ENCODE measurements at places on chromosomes 6 and 20. TPM values are rescaled to one million over a fixed set of nuclear protein-coding genes. Genes with fewer than 3 reads are reported as not detected.
A peak's percentile ranks its signal among the peaks of the same experiment; 100 is the strongest.

Gene CST2
- polyA plus RNA-seq, result not detected

Gene SCAF8
- polyA plus RNA-seq, result 67.4 TPM

Gene MYCT1
- polyA plus RNA-seq, result 16.3 TPM

Gene HLA-DQA2
- polyA plus RNA-seq, result 0.38 TPM

Gene PHACTR2
- 33.5 TPM for polyA plus RNA-seq

DNA sequence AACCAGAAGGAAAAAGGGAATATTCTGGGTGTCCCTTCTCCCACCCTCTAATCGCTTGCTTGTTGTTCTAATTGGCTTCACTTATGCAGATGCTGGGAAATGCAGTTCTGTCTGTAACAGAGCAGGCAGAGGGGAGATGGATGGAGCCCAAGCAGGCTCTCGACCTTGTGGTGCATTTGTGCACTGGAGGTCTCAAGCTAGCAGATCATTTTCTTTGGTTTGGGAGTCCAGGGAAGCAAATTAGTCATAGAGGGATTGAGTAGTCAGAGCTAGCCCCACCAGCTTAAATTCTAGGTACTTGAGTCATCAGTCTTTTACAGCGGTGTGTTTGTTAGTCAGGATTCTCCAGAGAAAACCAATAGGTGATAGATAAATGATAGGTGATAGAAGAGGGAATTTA lies 234.7 kb upstream of the ECI2 start:
- no peak for DNase-seq

GRCh38 chr6:106475284-106475683 lies 114.8 kb downstream of the CRYBG1 start:
- DNase-seq, result no peak

DNA sequence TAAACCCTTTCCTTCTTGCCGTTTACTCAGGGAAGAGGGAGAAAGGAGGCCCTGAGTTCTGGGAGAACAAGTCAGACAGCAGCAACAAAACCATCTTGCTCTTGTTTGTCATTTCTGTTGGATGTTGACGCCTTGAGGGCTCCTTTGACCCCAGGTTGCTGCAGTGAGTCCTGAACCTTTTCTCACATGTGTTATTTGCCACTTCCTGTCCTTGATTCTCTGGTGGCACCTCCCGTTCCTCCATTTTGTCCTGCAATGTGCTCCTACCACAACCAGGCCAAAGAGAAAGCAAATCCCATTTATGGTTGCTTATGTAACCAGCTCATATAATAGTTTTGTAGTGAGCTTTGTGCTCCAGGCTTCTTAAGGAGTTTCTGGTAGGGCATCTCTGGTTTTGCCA lies 66.6 kb upstream of the ADGRF4 start:
- no peak for DNase-seq

- DNase-seq, result peak; percentile 10
These were observed 63.2 kb downstream of the OLIG3 start for GRCh38 chr6:137430954-137431353.

DNA sequence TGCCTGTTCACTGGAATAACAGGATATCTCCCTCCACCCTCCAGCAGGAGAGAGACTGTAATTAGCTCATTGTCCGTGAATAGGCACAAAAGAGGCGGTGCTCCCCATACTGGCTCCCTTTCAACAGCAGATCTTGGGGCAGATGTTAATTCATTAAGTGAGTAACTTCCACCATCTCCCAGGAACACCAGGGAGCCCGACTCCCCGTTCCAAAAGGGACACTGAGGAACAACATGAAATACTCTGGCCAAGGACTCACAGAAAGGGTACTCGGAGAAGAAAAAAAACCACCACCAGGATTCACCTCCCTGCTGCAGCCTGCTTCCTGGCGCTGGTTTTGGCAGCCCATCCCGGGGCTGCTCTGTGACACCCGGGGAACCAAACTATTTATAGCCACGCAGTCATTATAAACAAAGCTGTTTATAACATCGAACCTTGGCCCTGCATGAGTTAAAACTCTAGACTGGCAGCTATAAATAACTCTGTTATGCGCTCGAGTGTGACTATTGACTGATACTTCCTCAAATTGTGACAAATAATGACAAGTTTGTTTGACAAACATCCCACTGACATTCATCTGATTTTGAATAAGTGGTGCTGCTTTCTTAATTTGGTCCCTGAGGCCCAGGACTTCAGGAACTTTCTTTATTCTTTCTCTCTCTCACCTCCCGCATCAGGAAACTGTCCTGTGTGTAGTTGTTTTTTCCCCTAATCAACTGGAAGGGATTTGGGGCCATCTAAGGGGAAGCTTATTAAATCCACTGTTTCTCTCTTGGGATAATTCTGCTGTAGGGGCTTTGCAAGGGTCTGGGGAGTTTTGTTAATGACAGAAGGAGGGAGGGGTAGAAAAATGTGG lies 521.6 kb downstream of the CD83 start:
- DNase-seq, result no peak

GRCh38 chr20:47524015-47524784 lies 22.5 kb downstream of the NCOA3 start:
- DNase-seq, result no peak

DNA sequence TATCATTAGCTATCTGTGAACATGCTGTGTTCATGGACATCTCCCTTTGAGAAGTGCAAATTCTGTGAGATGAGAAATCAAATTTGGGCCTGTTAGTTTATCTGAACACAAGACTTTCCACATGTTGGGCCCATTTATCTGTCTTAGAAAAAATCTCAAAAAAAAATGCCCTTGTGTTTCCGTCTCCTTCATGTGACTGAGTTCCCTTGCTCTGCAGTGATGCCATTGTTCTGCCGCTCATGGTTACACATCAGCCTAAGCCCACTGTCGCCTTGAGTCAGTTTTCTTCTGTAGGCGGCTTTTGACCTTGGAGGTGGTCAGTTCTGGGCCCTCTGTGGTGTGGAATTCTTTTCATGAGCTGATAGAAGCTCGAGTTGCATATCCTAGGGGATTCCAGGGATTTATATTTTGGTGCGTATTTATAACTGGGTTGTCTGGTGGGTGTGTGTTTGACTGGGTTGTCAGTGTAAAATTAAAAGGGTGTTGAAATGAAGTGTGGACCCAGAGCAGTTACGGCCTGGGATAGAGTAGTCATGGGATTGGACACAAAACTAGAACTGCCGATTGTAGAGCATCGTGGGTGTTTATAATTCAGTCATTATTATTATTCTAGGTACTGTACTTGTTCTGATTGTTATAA lies 156.7 kb downstream of the JARID2 start:
- DNase-seq, result no peak

- DNase-seq, result no peak
These were observed 3.8 kb downstream of the TSHZ2 start for GRCh38 chr20:52975803-52976531.

GRCh38 chr6:64520050-64520449 lies 884.4 kb downstream of the PHF3 start:
- no peak for DNase-seq

DNA sequence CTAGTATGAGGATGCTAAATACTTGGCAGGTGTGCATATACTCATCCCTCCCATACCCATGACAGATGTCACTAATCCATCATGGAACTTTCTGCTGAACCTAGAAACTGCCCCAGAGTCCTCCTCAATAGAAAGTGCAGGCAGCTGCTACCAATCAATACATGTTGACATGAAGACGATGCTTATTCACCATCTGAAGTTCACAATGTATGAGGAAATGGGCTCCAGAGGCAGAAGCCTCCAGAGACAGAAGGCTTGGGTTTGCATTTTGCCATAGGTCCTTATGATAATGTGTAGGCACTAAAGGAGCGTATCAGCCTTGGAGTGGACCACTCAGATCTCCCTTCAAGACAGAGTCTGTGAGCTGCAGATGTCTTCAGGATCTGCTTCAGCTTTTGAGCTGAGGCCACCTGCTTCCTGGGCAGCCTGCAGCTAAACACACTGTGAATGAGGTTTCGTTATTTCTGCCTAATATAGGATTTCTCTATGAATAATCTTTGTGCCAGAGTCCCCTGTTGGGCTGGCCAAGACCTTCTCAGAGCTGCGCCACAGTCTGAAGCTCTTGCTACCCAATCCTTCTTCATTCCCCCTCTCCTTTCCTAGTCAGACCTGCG lies 7.5 kb upstream of the KIAA1755 start:
- no peak for DNase-seq

DNA sequence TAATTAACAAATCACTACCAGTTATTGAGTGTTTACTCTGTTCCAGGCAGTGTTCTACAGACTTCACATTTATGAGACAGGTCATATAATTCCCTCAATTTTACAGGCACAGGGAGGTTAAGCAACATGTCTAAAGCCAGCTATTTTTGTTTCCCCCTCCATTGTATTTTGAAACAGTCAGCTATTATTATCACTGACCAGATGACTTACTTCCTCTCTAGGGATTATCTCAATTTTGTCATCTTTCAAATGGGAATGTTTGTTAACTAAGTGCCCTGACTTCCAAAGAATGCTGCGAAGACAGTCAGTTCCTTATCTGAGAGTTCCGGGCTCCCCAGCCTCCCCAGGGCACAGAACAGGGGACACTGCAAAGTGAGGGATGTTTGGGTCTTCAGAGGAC lies 5.6 kb upstream of the CNPY3 start:
- DNase-seq, result no peak

DNA sequence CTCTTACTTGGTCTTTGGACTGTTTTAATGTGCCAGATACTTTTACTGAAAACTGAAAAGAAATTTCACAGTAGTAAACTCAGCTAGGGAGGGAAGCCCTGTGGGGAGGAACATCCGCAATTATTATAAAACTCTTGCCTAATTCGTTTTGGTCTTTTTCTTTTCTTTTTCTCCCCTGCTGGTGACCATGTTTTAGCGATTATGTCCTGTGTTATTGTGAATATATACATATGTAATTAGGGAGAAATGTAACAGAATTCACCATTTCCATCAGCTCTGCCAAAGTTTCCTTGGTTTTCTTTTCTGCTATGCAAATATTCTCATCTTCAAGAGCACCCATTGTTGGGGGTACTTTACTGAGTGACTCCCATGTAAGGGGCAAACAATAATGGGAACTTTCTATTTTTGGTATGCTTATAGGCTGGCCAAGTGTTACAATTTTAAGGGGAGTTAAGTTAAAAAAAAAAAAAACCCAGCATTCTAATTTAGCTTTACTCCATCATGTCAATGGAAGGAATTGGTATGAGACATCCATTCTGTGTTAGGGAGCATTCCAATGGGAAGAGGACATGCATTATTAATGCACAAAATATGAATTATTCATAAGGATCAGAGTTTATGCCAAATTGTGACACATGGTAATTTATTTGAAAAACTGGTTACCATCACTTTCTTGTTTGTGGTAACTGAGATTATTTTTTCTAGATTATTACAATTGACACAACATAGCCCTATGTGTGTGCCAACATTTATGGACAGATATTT lies 2.0 kb downstream of the DOK5 start:
- no peak for DNase-seq

DNA sequence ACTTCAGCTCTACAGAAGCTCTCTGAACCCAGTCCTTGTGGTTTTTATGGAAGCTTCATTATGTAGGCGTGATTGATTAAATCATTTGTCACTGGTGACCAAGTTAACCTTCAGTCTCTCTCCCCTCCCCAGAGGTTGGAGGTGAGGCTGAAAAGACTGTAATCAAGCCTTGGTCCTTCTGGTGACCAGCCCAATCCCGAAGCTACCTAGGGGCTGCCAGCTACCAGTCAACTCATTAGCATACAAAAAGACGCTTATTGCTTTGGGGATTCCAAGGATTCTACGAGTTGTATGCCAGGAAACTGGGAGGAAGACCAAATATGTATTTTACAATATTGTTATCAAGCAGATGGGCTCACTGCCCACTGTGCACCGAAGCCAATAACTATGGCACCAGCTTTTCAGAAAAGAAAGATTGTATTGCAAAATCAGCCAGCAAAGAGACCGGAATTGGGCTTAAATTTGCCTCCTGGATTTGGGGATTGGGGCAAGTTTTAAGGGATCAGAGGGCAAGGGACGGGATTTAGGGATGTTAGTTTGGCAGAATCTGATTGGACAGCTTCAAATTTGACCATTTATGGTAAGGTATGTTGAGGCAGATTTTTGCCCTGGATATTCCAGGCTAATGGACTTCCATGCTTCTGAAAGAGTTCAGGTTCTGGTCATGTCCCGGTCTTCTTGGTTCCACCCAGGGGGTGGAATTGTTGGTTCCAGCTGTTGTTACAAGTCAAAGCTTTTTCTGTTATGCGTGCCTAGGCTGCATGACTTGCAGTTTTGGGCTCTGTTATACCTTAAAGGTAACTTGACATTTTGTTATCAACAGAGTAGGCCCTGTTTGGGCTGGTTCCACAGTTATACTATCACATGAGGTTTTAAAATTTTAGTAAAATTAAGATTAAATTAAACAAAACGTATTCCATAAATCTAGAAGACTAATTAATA lies 167.4 kb downstream of the COL9A1 start:
- DNase-seq, result no peak

DNA sequence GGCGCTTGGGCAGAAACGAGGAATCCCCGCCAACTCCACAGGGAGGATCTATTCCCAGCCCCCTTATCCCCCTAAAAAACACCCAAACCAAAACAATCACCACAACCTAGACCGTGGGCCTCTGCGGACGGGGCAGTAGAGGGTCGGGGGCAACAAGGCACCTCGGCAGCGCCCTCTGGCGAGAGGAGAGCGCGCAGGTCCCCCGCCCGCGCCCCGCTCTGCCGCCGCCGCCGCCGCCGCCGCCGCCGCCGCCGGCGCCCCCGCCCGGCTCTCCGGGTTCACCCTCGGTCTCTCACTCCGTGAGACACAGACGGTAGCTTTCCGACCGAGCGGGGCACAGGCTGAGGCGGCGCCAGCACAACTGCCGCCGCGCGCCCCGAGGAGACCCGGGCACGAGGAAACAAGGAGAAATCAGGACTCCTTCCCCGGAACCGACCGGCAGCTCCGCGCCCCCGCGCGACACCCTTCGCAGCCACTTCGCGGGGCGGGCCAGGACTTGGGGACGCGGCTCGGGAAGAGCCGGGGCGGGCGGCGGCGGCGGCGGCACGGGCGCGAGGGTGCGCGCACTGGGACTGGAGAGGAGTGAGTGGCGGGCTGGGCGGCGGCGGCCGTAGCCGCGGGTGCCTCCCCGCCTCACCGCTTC lies at the start of gene SLC35F1:
Gene SLC35F1, plus strand, starts transcription at position 307 of the 643 bp plus-strand sequence.
- peak; percentile 25 for DNase-seq

- DNase-seq, result no peak
These were observed 999.4 kb upstream of the GJE1 start for GRCh38 chr6:141133346-141133745.
